ENCODE measurements at places on chromosomes 12 and 14.

- no peak for DNase-seq
These were observed 85.7 kb downstream of the KIF26A start for GRCh38 chr14:104224131-104224505.

DNA sequence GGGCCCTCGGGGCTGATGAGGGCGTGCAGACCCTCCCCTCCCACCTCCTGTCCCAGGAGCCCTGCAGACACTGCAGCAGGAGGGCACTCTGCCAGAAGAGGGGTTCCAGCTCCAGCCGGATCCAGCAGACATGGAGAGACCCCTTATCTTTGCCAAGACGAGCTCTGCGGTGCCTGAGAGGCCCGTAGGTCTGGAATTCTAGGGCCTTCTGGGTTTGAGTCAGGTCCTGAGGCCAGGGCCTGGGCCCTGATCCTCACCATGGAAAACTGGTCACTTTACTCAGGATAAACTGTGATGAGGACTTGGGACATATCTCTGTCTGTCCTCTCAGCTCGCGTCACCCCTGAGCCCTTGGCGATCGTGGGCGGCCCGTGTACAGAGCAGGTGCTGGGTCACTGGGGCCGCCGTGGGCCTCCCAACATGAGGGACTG lies 13.8 kb downstream of the MEG3 start:
- DNase-seq = no peak

GRCh38 chr12:10453156-10453555 lies at the start of gene KLRC1:
Gene KLRC1 (minus strand): TSS chr12:10453377. CDS start chr12:10451156, 2,221 bp downstream.
- no peak for DNase-seq

DNA sequence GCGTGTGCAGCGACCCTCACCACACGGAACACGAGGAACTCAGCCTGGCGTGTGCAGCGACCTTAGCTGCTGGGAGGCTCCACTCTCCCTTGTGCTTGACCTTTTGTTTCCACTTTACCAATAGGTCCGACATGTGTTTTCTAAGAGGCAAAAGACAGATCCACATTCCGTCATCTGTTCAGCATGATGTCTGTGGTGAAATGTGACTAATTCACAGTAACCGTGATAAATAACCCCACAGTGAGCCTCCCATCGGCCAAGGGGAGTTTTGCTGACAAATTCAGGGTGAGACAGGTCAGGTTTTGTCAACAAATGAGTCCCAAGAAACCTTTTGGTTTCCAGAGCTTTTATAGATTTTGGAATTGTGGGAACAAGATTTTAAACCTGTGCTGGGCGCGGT lies 55.9 kb downstream of the MOK start:
- DNase-seq = no peak

DNA sequence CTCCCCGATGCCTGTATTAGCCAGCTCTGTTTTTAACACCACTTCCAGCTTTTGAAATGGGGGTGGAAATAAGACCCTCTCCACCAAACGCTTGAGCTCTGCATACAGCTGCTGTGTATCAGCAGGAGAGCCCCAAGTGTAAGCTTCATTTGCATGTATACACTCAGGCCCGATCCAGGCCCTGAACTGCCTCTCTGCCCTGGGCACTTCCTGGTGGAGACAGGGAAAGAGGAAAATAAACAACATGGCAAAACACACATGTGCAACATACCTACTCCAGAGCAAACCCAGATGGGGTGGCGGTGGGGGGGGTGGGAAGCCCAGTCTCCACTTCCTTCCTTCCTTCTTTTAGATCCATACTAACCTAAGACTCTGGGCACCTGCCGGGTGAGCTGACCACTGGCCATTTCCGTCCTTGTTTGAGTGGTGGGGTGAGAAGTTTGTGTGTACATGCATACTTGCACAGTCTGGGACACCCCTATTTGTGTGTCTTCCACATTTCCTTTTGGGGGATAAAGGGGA lies 55.3 kb downstream of the RBM19 start:
- no peak for DNase-seq

DNA sequence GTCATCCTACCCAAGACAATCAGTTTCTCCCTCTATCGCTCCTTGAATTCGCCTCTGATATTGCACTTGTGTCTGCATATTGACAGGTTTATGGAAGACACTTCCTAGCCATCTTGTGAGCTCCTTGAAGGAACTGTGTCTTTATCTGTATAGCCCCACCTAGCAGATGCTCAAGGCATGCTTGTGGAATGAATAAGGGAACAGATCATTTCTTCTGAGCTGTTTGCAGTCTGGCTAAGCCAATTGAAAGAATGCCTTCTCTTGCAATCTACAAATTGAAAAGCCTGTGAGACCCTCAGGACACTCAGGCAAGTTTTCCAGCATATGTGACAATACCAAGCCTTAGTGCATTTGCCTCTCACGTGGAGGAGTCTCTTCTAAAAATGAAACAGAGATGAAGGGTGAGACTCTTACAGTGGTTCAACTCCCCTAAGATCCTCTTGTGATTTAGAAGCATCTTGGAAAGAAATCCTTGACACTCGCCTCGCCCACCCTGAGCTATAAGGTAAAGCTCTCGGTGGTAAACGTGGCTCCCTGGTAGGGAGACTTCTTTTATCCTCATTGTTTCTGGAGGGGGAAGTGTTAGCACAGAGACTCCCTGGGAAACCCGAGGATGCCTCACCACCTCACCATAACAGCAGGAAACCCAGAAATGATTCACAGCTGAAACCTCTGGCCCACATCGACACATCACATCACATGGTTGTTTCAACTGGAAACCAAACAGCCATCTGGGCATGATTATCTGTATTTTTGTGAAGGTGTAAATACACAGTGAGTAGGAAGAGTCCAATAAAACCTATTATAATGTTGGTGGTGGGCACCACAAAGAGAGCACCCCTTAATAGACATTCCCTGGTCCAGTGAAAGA lies 112.3 kb upstream of the BCL2L14 start:
- peak; percentile 69 for DNase-seq

DNA sequence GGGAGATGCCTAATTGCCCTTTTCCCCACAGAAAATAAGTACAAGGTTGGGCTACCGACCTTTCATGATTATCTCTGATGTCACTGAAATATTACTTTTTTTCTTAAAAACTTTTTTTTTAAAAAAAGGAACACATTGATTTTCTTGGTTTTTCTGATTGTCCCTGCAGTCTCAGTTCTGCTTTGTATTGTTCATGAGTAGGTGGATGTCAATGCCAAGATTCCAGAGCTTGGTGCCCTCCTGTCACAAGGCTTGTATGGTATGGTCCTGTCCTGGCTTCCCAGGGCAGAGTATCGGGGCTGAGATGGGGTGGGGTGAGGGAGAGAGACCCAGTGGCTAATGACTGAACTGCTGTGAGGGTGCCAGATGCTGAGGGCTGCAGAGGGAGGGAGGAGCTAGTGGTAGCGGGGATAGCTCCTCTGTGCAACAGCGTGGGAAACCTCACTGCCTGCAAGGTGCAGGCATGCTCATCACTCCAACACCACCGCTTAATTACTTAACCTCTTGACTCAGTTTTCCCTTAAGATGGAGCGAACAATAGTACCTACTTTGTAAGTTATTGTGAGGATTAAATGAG lies 4.4 kb upstream of the CTDSP2 start:
- peak; percentile 66 for DNase-seq

GRCh38 chr14:78637908-78638475 lies 467.8 kb downstream of the NRXN3 start:
- DNase-seq = peak; percentile 79

DNA sequence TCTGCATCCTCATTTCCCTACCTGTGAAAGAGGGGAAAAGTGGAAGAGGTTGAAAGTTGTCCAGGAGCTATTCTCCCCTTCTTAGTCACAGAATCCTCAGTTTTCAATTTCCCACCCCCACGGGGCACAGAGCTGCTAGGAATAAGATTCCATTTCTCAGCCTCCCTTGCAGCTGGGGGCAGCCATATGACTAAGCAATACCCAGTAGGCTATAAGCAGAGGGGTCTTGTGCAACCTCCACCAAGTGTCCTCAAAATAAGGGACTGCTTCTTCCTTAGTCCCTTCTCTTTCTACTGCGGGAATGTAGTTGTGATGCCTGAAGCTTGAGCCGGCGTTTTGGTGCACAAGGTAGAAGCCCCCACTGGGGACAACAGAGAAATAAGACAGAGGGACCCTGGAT lies 40.9 kb downstream of the VWF start:
- DNase-seq = peak; percentile 64

- DNase-seq = no peak
These were observed 8.3 kb downstream of the GALNT16 start for GRCh38 chr14:69268223-69268622.

DNA sequence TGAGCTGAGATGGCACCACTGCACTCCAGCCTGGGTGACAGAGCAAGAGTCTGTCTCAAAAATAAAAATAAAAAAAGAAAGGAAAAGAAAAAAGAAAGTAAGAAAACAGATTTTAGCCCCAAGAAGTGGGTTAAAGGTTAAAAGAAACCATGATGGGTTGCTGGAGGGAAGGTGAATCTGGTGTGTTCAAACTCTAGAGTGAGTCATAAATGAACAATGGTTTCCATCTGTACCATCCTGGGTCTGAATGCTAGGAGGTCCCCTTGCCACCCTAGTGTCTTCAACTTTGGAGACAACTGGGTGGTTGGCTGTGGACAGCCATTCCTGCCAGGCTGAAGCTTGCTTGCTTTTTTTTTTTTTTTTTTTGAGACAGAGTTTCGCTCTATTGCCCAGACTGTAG lies 1.6 kb upstream of the RPS26 start:
- no peak for DNase-seq

DNA sequence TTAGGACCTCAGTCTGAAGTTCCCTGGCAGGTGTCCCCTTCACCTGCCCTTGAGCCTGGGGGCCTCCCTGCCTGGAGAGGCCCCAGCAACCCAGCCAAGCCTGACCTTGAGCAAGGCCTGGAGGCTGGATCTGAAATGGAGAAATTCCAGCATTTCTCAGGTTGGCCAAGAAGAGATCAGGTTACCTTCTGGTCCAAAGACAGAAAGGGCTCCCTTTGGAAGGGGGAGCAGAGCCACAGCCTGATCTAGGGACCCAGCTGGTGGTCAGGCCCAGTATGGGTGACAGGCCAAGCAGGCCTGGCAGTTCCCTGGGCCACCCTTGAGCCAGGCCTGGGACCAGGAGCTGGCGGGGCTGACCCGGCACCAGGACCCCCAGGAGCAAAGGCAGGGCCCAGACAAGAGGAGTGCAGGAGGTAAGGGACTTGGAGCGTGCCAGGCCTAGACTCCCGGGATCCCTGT lies 82.8 kb downstream of the TNFAIP2 start:
- no peak for DNase-seq

GRCh38 chr14:91246051-91246852 lies 1.7 kb upstream of the GPR68 start:
- no peak for DNase-seq

- no peak for DNase-seq
These were observed 1.3 kb downstream of the TEX52 start for GRCh38 chr12:2855546-2855945.

GRCh38 chr12:1533205-1533601 lies 61.2 kb downstream of the FBXL14 start:
- peak; percentile 62 for DNase-seq

GRCh38 chr14:69710378-69710777 lies 56.6 kb upstream of the SRSF5 start:
- DNase-seq = no peak

DNA sequence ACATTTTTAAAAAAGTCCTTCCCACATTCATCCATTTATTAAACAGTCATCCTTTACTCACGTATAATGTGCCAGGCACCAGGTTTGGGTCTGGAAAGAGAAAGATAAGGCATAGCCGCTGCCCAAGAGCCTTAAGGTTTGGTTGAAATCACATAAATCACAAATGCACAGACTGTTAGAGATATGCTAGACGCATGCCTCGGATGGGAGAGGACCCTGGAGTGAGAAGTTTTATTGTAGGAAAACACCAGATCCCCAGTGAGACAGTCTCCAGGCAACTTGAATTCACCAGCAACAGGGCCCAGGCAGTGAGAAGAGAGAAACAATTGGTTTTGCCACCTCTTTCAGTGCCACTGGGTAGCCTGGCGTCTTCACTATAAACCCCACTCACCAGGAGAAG lies 305.9 kb upstream of the AMIGO2 start:
- peak; percentile 60 for DNase-seq

DNA sequence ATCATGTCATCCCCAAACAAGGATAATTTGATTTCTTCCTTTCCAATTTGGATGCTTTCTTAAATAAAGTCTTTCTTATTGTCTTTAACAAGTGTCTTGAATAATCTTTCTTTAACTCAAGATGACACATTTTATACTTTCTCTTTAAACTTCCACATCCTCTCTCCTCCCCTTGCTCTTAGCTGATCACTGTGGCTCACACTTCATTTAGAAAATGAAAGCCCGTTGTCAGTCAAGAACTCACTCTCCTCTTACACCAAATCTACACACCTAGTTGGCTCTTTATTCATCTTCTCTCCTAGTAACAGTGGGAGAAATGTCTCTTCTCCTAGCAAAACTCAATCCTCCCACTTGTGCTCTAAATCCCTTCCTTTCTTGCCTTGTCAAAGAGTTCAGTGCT lies 10.4 kb upstream of the RMST start:
- no peak for DNase-seq

DNA sequence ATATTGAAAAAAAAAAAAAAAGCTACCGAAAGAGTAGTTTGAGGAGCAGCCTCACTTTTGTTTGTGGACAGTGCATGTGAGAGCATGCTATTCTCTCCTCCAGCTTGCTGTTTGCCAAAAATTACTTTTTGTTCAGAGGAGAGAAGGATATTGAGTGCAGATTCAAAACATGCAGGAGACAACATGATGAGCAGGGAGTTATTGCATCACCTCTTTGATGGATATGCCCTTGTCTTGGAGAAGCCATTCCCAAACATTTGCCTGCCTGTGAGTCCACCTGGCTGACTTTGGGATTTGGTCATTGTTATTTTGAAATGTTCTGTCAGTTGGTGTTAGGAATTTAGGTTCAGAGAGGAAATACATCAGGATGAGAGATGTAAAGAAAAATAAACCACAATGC lies 2.4 kb downstream of the C12orf75 start:
- no peak for DNase-seq

DNA sequence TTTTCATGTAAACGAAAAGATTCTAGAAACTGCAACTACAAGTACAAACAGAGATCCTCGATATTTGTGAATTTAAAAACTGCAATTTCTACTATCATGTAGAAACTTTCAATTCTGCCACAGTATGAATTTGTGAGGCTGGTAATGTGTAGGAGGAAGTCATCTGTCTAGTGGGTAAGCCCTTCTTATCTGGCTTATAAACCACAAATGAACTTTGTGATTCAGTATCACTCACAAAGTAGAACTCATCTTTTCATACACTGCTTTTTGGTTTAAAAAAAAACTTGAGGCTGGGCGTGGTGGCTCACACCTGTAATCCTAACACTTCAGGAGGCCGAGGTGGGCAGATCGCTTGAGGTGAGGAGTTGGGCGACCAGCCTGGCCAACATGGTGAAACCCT lies 20.7 kb downstream of the GTF2A1 start:
- no peak for DNase-seq

- DNase-seq = no peak
These were observed 31.3 kb downstream of the CLECL1 start for GRCh38 chr12:9701380-9702154.

- no peak for DNase-seq
These were observed 305.9 kb upstream of the G2E3 start for GRCh38 chr14:30252783-30253674.

DNA sequence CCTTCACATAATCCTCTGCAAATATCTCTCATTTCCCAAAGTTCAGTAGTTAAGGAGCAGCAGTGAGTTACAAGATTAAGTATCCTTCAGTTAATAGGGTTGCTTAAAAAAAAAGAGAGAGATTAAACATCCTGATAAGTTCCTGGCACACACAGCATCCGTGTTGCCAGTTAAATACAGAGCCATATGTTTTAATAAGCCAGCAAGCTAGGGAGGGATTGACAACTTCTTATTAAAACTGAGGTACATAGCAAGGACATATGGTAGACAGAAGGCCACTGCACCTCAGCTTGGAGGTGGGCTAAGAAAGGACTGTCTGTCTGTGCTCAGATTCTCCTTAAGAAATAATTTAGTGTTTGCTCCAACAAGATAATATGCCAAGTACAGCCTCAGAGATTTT lies 9.6 kb upstream of the TMEM30B start:
- no peak for DNase-seq
